ENCODE measurements at places on chromosomes 4 and X.

DNA sequence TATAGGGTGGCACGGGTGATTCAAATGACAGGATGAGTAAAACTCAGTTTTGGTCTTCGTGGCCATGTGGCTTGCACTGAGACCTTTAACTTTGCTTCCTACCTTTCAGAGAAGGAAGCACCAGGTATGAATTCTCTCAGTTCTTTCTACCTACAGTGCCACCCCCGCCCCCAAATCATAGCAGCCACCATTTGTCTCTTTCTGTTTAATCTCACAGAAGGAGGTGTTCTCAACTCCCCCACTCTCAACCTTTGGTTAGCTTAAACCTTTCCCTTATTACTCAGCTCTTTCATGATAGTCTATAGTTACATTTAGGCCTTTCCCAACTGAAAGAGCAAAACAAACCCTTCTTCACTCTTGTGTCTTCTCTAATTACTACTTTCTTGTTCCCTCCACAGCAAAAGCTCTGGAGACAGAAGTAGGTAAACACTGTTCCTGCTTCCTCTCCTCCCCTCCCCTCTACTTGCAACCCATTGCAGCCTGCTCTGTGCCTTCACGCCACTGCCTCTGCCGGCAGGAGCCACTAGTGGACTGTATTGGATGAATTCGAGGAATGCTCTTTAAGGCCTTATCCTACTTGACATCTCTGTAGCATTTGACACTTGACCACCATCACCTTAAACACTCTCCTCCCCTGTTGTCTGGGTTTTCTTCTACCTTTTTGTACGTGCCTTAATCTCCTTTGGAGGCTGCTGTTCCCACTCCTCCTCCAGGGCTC lies 123.7 kb downstream of the AFF1 start:
- peak; percentile 26 for DNase-seq

- peak; percentile 68 for DNase-seq
Observed at GRCh38 chrX:49884290-49884862, 5.1 kb downstream of the USP27X start.

- DNase-seq, result no peak
Observed at GRCh38 chr4:80266902-80267380, 477 bp downstream of the FGF5 start.

- DNase-seq, result no peak
Observed at GRCh38 chrX:65769564-65770292, 102.3 kb downstream of the MSN start.

DNA sequence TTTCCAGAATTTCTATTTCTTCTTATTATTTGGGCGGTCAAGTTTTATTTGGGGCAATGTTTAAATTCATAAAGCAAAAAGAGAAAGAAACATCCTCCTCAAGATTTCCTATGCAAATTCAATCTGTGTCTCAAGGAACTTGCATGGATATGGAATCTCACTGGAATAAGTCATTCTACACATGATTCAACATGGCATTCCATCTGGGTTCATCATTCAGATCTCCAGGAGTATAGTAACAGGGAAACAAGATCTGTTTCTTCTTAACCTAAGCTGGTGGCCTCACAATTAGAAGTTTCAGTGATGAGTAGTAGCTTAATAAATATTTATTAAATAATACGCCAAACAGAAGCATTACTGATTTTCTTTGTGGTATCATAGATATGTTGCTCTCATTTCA lies 19.8 kb downstream of the KLHL34 start:
- DNase-seq, result no peak

DNA sequence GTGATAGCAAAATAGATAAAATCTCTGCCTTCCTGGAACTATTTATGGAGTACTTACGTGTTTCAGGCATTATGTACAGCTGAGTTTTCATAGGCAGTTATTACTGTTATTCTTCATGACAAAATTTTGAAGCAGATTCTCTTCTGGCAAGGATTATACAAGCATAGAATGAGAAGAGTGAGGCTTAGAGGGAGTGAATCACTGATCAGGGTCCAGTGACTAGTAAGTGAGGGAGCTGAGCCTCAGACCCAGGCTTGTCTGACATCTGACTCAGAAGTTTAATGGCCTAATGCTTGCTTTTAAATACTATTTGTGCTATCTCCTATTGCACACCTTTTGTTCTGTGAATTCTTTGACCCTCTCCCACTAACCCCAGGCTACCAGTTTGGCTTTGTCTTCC lies 110.6 kb downstream of the DTHD1 start:
- no peak for DNase-seq

GRCh38 chrX:13288671-13289070 lies 31.2 kb downstream of the ATXN3L start:
- no peak for DNase-seq

- DNase-seq, result no peak
Observed at GRCh38 chr4:152458801-152459302, 77.0 kb downstream of the FBXW7 start.

- no peak for DNase-seq
Observed at GRCh38 chr4:86641516-86642090, 47.5 kb downstream of the PTPN13 start.

- no peak for DNase-seq
Observed at GRCh38 chr4:41322617-41323016, 65.9 kb downstream of the UCHL1 start.

- DNase-seq, result no peak
Observed at GRCh38 chr4:157043131-157043530, 32.8 kb upstream of the GLRB start.

- no peak for DNase-seq
Observed at GRCh38 chr4:158006990-158007389, 165.8 kb downstream of the GASK1B start.

- DNase-seq, result no peak
Observed at GRCh38 chr4:69471639-69472038, 24.1 kb downstream of the UGT2B4 start.

DNA sequence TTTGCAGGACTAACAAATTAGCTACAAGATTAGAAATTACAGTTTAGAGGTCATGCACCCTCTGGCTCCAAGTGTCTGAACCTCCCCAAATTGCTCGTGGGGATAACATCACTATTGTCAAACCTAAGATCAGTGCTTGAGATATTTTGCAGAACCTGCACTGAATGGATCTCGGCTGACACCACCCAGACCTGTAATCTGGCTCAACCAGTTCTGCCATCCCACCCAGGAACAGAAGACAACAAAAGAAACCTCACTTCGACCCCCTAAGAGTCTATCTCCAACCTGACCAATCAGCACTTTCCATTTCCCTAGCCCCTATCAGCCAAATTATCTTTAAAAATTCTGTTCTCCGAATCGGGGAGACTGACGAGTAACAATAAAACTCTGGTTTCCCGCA lies 318.7 kb downstream of the NAP1L3 start:
- no peak for DNase-seq

- DNase-seq, result no peak
Observed at GRCh38 chrX:47804315-47804714, 32.4 kb upstream of the ZNF81 start.

- no peak for DNase-seq
Observed at GRCh38 chrX:12118134-12118533, 20.1 kb upstream of the FRMPD4 start.

DNA sequence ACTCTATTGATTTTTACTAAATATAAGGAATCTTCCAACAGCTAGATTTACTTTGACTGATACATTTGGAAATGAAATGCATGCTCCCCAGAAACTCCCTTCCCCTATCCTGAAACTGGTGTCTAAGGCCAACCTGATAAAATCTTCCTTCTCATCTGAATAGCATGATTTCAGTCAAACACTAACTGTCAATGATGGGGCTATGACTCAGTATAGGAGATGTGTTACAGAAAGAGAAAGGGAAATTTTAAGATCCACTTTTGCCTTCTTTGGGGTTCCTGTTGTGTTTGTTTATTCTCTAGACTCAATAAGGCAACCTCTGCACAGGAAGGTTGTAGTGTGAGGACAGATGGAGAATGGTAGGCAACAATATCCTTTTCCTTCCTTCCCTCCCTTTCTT lies 160.7 kb downstream of the MOSPD2 start:
- DNase-seq, result no peak

DNA sequence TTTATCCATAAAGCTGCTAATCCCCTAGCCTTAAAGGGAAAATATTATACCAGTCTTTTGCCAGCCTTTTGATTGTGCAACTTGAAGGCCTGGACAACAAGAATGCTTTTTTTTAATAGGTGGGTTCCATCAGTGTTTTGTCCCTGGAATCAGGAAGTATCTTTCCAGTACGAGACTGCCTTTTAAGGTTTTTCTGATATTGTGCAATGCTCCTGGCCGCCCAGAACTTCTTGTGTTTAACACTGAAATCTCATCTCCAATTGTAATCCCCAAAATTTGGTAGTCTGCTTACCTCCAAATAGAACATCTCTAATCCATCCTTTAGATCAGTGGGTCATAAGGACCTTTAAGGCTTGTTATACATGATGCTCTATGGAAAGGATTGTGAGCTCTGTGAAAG lies 256.7 kb downstream of the NAF1 start:
- DNase-seq, result no peak

DNA sequence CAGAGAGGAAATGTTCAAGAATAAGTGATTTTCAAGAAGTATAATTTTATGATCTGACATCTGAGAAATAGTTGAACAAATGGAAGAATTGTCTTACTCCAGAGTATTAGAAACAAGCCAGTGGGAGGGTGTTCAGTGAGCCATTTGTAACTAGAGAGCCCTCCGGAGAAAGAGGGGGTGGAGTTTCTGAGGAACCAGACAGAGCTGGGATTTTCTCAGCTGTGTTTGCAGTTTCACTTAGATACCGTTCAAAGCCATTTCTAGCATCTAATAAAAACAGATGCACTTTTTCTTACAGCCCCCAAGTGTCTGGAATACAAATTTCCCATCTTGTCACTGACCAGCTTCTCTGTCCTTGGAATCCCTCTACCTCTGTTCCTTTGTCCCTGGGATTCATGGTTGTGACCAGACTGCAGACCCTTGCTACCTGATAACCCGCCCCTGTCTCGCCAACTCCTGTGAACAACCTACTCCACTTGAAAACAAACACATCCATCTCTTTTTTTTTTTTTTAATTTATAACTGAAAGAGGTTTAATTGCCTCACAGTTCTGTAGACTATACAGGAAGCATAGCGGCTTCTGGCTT lies 132.8 kb upstream of the KLF3 start:
- DNase-seq, result no peak

DNA sequence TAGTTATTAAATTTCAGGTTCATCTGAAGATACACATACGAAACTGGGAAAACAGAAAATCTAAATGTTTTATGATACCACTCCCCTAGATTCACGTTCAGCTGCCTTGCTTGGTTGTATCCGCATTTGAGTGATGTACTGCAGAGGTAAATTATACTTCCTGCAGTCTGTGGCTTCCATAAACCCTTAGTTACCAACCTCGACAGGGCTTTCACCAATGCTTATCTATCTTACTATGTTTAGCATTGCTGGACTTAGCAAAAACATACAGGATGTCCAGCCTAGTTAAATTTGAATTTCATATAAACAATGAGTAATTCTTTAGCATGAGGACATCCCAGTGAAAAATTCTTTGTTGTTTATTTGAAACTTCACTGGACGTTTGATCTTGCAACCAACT lies 108.8 kb downstream of the TMA16 start:
- no peak for DNase-seq

DNA sequence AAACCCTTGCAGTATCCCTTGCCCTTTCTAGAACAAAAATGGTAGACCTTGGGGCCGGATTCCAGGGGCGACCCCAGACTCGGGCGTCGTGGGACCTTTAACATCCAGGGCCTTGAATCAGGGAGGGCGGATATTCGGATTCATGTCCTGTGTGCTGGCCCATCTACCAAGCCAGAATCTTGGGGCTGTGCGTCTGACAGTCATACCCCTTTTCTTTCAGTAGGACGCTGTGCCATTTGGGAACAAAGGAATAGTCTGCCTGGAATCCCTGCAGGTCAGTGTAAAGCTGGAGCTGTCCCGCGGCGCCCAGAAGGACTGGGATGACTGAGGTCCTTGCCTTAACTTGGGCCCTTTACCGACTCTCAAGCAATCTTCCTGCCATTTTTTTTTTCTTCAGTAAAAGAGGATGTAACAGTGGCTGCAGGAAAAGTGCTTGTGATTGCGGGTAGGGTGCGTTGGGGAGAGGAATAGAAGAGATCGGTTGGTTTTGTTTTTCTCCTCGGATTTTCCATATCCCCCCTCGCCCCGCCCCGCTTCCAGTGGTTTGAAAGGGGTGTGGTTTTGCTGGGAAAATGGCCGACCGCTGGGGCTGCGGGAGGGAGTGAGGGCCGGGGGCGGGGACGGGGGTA lies 518 bp downstream of the ARMCX1 start:
- DNase-seq, result peak; percentile 55

GRCh38 chr4:9970399-9971011 lies 50.8 kb downstream of the SLC2A9 start:
- no peak for DNase-seq

- DNase-seq, result no peak
Observed at GRCh38 chr4:76504613-76505465, 69.8 kb downstream of the SHROOM3 start.

GRCh38 chr4:164892018-164892417 lies 15.0 kb downstream of the APELA start:
- DNase-seq, result no peak

DNA sequence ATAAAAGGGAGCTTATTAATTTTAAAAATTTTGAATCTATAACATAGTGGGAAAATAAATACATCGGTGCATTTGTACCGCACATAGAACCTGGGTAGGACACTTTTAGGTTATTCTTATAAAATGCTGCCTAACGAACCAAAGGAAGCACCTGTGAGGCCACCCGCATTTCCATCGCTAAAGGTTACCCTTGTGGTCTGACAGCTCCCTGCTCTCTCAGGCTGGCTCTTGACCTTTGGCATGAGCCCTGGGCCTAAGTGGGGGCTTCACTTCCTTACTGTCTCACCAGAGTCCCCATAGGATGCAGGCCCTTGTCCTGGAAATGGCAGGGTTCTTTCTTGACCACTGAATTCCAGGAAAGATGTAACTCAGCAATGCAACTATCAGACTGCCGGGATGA lies 46.0 kb downstream of the HADH start:
- DNase-seq, result no peak

- DNase-seq, result no peak
Observed at GRCh38 chr4:128346054-128346716, 58.6 kb upstream of the PGRMC2 start.

GRCh38 chr4:61204353-61205060 lies 4.4 kb downstream of the ADGRL3 start:
- DNase-seq, result no peak

DNA sequence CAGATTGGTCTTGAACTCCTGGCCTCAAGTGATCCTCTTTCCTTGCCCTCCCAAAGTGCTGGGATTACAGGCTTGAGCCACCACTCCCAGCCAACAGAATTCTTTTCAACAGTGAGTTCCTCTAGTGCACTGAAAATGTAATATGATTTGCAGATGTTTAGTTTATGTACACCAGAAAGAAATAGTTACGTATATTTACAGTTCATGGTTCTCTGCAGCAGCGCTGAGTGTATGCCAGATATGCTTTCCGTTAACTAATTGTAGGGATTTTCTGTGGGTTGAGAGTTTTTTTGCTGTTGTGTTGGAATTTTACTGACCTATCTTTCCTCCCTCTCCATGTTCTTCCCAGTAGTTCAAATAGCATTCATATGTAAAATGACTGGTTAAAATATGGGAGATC lies 44.0 kb downstream of the GAB1 start:
- DNase-seq, result no peak

DNA sequence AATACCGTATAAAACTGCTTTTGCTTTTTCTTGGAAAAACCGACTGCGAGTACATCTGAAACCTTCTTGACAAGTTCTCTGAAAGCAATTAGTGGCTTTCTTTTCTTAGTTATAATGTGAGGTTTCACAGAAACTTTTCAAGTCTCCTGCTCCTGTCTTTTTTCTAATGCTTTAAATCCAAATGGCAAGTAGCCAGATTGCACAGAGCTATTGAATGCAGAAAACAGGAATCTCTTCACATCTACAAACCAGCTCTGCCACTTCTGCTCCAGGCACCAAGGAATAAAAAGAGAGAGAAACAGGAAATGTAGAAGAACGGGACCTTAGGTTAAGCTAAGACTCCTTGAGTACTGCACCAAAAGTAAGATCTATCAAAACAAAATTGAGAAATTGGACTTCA lies 267.3 kb upstream of the TET2 start:
- no peak for DNase-seq
